CD8-positive, alpha-beta T cell (primary cell): ENCODE measurements at places on chromosomes 2 and 18.

GRCh38 chr2:178810422-178810821 lies 3.2 kb upstream of the TTN start:
- DNase-seq, result no peak

DNA sequence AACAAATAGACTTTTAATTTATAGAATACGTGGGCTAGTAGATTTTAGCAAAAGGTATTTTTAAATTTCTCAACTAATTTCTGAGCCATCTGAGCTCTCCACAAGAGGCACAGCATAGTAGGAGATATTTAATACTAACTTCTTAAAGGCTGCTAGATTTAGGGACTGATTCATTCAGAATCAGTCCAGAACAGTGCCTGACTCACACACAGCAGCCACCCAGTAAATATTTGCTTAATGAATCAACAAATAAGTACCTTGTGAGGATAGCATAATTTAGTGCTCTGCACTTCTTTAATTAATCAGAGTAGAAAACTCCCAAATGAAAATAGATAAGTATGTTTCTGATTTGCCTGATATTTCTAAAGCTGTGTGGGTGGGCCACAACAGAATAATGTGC lies 35.6 kb upstream of the SYT4 start:
- DNase-seq, result no peak

- DNase-seq, result no peak
These were observed 23.3 kb upstream of the AMMECR1L start for GRCh38 chr2:127909019-127909418.

DNA sequence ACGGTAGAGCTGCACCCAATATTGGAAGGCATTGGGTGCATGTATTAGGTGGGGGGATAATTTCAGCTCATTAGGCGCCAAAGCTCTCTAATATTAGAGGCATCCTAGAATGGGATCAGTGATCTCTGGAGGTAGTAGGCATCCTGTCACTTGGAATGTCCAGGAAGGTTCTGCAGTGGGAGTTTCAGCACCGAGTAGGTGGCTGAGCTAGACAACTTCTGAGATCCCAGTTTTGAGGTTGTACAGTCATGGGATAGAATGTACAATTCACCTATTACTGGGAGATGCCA lies 210.9 kb downstream of the MYCN start:
- DNase-seq, result no peak

DNA sequence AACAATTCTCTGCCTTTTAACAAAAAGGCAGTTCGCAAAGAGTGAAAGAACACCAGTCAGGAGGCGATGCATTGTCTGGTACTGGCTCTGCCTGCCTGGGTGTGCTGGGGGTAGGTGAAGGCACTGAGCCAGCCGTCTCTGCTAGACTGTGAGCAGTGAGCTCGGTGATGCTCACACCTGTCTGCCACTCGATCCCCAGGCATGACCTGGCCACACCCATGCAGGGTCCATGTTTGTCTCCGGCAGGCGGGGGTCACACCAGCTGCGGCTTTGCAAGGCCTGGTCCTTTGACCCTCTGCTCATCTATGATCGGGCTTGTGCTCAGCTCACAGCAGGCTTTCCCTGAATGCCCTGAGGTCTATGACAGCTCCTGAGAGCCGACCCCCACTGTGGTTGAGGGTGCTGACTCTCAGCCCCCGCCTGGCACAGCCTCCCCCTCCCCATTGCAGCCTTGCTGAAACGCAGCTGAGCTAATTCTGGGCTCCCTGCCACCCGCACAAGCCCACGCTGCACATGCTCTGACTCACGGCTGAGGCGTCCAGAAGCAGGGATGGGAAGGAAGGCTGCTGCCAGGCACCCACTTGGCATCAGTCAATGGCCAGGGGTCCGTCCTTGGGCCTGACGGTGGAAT lies 23.7 kb downstream of the CRACDL start:
- DNase-seq, result no peak

DNA sequence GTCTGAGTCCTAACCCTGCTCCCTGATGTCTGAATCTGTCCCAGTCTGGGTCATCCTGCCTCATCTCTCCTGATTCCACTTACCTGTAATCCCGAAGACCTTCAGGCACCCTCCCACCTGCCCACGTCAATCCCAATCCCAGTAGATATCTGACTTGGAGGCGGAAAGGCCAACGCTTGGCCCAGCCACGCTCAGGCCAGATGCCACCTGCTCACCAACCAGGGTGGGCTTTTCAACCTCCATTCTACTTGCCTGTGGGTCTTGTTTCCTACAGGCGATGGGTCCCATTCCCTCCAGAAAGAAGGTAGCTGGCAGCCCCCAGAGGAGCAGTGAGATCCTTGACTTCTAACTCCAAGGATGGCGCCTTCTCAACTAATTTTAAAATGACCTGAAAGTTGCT lies 59.7 kb downstream of the INPP5D start:
- no peak for DNase-seq

DNA sequence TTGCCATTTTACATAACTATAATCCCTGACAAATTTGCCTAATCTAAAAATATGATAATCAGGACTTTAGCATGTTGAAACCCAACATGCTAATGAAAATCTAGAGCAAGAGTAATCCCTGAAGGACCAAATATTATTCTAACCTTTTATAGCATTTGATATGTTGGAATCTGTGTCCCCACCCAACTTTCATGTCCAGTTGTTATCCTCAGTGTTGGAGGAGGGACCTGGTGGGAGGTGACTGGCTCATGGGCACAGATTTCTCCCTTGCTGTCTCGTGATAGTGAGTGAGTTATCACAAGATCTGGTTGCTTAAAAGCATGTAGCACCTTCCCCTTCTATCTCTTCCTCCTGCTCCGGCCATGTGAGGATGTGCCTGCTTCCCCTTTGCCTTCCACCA lies 59.8 kb downstream of the SH3YL1 start:
- no peak for DNase-seq

GRCh38 chr2:201882353-201883090 lies 76.2 kb downstream of the CDK15 start:
- no peak for DNase-seq

- peak; percentile 26 for DNase-seq
These were observed 67.7 kb downstream of the EPAS1 start for GRCh38 chr2:46364797-46365457.

DNA sequence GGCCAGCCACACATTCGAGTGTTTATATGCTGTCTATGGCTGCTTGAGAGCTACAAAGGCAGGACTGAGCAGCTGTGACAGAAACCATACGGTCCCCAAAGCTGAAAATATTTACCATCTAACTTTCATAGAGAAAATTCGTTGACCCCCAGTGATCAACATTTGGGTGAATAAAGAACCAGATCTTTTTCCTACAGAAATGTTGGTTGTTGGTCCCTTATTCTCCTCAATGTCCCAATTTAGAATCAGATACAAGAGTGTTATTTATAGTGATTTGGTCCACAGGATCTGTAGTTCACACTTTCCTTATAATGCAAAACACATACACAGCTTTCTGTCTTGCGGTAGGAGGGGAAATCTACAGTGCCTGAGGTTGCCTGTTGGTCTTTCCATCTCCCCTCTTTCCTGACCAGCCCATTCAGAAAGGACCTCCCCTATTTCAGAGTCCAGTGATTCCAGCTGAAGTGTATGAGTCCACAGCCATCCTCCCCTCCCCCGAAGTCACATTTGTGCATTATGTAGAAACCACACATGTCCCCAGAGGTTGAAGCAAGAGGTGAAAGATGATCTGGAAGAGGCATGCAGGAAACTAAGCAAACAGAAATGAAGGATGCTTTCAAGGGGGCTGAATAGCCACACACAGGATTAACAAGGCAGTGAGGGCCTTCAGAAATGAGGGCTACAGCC lies 61.9 kb downstream of the SPRED2 start:
- DNase-seq, result no peak

DNA sequence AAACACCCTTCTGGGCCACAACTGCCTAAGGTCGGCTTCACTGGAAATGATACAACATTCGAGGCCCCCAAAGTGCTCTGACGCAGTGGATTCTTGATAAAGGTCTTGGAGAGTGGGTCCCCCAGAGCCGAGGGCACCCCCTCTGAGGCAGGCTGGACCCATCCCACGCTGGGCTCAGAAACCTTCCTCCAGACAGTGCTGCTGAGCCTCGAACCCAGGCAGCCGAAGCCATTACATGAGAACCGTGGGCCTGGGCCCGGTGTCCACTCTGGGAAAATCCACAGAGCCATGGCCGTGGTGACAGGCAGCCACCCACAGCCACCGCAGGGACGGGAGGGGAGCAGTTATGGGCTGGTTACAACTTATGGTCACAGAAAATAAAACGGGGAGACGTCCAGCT lies 81.4 kb upstream of the ID2 start:
- no peak for DNase-seq

DNA sequence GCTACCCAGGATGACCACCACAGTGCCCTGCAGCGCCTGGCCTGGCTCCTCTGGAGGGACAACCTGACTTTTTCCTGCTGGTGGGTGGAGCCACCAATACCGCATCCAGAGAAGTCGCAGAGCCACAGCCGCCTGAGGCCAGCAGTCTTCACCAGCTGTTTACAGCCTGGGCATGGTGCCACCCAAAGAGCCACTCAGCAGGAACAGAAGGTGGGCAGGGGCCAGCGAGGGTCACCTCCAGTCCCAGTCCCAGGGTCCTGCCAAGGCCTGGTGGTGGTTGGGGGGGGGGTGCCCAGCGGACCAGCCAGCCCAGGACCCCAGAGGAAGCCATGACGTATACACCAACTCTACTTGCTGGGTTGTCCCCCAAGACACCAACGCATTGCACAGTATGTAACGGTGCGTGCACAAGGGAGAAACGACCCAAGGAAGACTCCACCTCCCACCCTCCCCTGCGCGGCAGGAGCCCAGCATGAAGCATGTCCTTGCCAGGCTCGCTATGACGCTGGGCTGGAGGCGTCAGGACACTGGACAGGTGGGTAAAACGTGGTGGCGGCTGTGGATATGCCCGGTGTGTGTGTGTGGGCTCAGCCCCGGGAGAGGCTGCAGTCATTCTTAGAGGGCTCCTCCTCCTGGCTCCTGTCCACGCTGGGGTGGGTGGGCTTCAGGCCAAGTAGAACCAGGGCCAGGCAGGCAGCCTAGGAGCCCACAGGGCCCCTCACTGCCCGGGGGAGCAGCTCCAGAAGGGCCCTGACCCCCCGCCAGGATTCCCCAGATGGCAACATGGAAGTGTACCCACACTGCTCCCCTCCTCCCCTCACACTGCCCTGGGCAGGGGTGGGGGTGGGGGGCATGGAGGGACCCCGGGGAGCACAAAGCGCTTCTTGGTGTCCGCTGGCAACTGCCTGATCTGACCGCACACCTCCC lies 49.3 kb downstream of the HS6ST1 start:
- DNase-seq, result peak; percentile 1

DNA sequence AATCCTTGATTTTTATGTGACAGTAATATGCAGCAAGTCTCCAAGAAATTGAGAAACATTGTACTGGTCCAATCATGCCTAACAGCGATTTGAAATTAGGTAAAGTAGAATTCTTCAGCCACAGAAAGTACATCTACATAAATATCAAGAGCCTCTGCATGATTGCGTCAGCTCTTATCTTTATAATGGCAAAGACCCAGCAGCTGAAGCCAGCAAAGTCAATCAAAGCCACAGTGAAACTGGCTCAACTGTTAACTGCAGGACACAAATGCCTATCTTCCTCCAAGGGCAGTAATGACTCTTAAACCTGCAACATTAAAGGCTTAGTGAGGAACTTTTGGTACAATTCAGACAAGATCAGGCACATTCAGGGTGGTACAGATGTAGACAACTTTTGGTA lies 102.5 kb downstream of the BARD1 start:
- no peak for DNase-seq

GRCh38 chr2:128236491-128237035 lies 82.1 kb downstream of the HS6ST1 start:
- DNase-seq, result no peak

DNA sequence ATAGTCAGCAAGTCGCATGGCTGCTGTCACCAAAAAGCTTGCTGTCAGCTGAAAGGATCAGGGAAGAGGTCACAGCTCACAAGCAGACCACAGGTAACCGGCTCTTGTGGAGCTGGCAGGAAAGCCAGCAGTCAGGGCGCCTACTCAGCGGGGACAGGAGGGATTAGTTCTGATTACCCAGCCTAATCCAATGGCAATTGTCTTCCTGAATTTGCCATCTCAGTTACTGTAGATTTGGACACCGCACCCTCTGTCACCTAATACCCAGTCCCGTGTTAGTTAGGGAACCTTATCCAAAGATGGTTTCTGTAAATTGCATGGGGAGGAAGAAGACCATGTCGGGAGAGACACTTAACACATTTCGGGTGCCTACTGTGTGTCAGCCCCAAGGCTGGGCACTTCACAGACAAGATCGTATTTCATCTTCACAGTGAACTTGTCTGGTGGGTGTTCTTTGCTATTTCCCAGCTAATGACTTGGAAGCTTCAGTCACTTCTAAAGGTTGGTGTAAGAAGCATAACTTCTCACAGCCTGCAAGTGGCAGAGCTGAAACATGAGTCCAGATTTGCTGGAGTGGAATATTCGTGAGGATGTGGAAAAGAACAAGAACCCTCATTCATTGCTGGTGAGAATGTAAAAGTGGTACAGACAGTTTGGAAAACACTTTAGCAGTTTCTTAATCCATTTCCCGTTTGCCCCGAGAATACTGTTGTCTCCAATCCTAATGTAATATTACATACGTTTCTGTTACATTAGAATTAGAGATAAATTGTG lies 9.9 kb downstream of the ALPK2 start:
- no peak for DNase-seq

DNA sequence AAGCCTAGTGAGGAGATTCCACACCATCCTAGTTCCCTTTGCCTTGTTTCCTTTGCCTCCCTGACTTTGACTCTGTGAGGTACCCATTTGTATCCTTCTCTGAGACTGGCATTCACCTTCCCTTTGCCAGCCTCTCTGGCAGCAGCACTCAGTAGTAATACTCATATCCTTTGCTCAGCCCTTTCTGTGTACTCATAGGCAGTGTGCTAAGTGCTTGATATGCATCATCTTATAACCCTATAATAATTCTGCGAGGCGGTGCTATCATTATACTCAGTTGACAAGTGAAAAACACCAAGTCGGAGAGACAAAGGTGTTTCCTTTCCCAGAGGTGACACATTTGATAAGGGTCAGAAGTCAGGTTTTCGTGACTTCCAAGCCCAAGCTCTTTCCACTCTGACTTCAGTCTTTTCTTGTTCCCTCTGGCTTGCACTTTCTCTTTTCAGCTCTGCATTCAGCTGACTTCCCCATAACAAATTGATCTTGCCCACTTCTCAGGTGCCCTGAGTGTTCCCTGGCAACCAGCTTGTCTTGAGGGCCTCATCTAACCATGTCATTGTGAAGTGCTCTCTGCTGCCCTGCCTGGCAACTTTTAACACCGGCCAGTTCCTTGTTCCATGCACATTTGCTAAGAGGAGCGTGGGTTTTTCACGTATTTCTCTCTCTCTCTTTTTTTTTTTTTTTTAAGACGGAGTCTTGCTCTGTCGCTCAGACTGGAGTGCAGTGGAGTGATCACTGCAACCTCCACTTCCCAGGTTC lies 94.5 kb upstream of the UPP2 start:
- DNase-seq, result peak; percentile 24

GRCh38 chr2:38251940-38252339 lies 125.1 kb downstream of the ATL2 start:
- no peak for DNase-seq

DNA sequence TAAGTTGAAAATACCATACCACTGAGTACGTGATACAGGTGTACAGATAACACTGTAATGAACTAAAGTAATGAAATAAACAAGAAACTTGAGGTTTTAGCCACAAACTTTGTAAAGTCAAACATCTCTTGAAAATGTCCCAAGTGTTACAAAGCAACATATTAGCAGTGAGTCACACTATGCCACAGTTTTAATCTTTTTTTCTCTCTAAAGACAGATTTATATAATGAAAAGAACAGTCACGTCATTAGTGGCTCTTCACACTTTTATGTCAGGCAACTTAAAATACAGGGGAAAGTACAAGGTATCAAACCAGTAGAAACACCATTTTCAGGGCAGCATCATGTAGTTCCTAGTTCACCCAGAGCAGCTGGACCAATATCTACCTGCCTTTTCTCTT lies 42.1 kb downstream of the RAPH1 start:
- peak; percentile 38 for DNase-seq
